ENCODE measurements at places on chromosomes 1 and 21.

DNA sequence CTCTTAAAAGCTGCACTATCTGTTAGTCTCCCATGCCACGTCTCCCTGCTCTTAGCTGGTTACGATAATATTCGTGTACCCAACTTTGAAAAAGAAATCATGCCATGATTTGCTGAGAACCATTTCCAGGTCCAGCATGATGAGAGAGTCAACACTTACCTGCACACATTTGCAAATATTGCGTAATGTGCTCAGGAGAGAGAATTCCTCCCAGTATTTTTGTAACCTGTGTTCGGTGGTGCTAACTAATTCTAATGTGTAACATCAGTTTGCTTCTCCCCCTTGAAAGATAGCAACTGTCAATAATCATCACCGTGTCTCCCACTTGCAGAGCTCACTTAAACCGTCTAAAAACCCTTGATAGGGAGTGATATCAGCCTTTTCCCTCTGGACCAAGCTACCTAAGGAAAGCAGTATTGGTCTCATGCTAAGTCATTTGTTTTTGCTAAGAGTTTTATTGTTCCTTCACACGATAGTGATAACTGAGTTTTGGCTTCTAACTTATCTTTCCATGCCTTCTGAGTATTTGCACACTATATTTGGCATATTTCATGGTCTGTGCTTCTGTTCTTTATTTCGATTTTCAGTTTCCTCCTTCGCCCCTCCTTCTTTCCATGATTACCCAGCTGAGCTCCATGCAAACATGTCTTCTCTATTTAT lies 61.1 kb upstream of the IRF2BP2 start:
- DNase-seq, result no peak

DNA sequence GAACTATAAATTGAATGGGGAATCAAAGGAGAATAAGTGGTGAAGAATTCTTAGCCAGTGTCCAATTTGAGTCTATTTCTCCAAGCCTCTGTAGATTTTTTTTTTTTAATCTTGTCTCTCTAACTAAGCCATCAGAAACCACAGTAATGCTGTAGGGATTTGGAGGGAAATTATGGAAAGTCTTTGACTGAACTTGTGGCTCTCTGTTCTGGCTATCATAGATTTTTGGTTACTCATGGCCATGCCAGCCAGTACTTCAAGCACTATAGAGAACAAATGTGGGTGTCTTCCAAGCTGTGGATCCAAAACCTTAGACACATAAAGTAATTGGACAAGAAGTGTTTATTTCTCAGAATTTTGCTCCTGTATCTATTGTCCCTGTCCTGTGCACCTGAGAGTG lies 147.9 kb downstream of the LRRC40 start:
- no peak for DNase-seq

GRCh38 chr1:36752891-36753361 lies 270.2 kb upstream of the CSF3R start:
- DNase-seq, result no peak

DNA sequence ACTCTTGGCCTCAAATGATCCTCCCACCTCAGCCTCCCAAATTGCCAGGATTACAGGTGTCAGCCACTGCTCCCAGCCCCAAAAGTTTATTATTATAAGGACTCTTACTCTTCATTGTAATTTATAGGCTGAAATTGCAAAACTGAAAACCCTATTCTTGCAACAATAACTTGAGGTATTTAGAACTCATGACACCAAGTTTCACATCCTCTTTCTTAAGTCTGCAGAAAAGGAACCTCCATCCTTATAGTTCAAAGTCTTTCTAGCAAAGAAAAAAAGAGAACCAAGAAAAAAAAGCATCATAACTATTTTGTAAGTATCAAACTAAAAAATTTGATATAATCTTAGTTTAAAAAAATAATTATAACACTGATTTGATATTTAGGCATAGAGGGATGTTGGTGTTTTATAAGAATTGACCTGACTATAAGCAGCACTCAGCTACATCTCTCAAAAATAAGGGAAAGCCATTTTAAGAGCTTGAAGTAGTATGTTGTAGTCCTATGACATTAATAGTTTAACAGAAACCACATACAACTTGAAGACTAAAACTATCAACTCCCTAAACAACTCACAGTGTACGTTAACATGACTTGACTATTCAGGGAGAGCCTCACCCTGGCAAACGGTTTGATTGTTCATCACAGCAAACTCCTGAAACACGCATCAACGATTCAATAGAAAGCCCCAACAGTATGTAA lies 122.4 kb downstream of the AKT3 start:
- no peak for DNase-seq

- no peak for DNase-seq
Measured at GRCh38 chr1:85153149-85153891, 47.5 kb downstream of the SYDE2 start.

DNA sequence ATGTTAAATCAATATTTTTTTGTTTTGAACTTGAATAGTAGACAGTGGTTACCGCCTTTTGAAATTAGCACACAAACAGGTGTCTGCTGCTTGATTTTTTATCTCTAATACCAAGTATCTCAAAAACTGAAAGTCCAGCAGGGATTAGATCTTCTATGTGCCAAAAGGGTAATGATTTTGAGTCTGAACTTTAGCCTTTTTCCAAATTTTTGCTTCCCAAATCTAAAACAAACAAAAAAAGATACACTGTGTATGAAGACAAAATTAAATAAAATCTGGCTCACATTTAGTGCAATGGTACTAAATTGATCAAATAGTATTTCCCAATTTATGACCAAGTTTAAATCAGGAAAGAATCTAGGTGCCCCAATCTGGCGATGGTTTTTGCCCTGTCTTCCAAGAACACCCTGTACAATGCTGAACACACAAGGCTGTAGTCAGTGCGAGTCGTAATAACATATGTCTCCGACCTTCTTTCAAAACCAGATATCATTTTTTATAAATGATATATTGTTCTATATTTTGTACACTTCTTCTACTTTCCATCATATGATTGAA lies 40.5 kb downstream of the PLPPR4 start:
- no peak for DNase-seq

DNA sequence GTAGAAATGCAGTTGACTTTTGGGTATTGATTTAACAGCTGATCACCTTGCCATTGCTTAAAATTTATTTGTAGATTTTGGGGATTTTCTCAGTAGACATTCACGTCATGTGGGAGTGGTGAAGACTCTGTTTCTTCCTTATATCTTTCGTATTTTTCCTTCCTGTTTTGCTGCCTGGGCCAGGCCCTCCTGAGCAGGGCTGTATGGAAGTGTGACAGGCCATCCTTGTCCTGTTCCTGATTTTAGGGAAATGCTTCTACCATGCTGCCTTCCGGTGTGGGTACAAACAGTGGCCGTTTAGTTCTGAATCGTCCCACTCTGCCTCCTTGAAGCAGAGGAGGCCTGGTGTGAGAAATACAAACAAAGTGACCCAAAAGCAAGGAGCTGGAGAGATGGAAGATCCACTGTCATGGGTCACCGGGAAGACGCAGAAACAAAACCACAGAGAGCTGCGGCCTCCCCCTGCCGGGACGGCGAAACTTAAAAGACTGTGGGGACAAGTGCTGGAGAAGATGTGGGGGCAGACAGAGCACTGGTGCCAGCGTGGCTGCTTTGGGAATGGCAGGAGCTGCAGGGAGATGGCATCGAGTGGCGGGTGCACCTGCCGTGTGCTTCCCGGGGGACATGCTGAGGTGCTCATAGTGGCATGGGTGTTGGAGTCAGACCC lies 7.6 kb downstream of the AGPAT3 start:
- DNase-seq, result no peak

DNA sequence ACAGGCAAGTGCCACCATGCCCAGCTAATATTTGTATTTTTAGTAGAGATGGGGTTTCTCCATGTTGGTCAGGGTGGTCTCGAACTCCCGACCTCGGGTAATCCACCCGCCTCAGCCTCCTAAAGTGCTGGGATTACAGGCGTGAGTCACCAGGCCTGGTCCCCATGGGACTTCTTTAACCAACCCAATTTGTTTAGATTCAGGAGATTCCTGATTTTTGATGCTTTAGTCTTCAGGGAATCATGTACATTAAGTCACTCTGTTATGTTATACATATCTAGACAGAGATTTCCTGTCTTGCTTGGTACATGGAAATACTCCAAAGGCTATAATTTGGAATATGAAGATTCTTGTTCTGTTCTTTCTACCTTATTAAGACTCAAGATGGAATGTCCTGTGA lies 202.4 kb upstream of the L1TD1 start:
- DNase-seq, result no peak

GRCh38 chr1:106120789-106121188 lies 935.7 kb upstream of the PRMT6 start:
- DNase-seq, result no peak

DNA sequence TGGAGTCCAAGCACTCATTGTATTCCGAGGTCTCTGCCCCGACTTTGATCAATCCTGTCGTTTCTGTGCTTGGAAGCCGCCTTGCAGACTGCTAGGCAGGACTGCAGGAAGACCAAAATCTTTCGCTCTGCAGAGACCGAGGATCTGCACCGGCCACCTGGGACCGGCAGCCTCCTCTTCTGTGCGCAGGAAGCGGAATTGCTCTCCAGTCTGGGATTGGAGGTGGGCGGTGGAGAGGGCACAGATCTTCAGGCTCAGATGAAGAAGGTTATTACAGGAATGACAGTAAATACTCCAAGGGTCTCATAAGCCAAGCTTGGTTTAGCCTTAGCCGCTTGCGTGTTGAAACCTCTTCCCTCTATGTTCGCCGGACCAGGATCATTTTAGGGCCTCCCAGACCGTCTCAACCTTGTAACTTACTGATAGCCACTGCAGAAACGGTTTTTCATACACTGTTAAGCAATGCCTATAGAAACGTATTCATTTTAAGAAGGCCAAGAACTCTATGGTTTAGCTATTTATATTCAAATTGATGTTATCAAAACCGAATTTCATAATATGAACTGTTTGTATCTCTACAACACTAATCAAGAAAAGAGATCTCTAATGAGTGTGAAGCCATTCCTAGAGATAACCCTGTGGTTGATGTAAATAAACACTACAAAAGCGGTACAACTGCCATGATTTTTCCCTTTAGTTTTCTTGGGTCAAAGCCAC lies 1.1 kb downstream of the MIA3 start:
- no peak for DNase-seq
